ENCODE measurements at places on chromosomes 7 and 10.
A peak's percentile ranks its signal among the peaks of the same experiment; 100 is the strongest.

DNA sequence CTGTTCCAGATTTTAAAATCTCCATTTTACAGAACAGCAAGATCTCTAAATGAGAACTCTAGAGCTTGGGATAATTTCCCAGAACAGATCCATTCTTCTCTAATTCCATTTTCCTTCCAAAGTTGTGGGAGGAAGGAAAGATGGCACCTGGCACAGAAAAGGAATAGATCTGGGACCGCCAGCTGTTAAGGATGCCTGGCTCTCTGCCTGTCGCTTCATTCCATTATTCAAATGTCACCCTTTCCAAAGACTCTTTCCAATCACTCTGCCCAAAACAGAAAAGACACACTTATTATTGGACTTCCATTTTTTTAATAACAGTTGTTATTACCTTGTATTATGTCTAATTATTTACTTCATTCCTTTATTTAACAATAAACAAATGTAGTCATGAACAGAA lies 751 bp upstream of the OR9A2 start:
- DNase-seq = no peak

DNA sequence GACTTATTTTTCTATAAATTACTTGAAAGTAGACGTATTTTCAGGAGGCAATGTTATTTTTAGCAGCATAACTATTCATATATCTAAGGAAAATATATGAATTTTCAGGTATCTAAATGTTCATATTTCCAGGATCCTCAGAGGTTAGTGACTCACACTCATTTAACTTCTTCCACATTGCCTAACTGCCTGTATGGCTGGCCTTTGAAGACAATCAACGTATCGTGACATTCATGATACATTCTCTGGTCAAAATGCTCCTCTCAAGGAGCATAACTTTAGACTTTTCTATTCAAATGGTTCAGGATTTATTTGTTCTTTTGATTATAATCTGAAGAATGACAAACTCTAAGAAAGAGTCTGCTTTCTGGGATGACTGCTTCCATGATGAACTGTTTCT lies 89.3 kb downstream of the SEMA3C start:
- no peak for DNase-seq

GRCh38 chr7:129401228-129401966 lies 32.8 kb upstream of the STRIP2 start:
- DNase-seq = no peak

- DNase-seq = no peak
Observed at GRCh38 chr10:44419790-44420549, 35.1 kb upstream of the CXCL12 start.

DNA sequence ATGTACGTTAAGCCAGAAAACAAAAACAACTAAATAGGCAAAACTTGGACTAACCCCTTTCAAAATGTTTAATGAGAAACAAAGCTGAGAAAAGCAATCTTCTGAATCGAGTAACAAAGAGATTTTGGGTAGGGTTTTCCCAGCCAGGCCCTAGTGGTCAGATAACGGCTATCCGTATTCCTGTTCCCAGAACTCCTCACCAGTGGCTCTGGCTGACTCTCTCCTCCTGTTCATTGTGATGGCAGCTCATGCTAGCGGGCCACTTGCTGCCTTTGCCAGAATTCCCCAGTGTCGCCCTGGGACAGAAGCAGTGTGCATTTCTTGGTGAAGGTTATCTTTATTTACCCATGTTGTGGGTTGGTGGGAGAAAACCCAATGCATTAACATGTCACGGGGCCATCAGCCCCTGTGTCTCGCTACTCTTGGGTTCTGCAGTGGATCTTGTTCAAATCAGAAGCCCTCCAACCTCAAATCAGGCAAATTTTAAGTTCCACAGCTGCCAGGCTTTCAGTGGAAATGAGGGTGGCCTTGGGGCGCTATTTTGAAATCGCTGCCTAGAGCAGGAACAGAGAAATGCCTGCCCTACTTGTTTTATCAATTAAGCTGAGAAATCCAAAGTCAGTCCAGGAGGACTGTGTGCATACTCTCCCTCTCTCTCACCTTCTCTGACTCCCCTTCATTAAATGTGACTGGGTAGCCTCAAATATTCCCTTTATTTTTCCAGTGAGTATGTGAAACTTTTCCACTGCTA lies 164.5 kb upstream of the NPVF start:
- no peak for DNase-seq

GRCh38 chr7:32026083-32026425 lies 44.2 kb downstream of the PDE1C start:
- no peak for DNase-seq

- DNase-seq = no peak
Observed at GRCh38 chr7:149598721-149599308, 101.2 kb upstream of the ZNF746 start.

GRCh38 chr10:6593241-6593671 lies 13.2 kb upstream of the PRKCQ start:
- DNase-seq = no peak

DNA sequence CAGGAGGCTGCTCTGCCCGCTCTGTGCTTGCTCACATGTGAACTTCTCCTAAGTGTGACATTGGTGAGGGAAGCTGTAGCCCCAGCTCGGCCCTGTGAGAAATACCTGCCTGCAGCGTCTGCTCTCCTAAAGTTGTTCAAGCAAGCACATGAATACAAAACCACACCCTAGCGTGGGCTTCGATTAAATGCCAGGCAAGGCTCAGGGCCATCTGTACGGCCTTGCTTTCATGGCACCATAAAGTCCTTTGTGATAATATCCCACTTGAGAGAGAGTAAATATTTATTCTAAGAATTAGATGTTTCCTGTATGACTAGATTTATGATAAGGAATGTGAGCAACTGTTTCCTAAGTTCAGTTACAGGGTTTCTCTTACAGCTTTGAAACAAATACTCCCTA lies 262.8 kb upstream of the KLF14 start:
- no peak for DNase-seq

DNA sequence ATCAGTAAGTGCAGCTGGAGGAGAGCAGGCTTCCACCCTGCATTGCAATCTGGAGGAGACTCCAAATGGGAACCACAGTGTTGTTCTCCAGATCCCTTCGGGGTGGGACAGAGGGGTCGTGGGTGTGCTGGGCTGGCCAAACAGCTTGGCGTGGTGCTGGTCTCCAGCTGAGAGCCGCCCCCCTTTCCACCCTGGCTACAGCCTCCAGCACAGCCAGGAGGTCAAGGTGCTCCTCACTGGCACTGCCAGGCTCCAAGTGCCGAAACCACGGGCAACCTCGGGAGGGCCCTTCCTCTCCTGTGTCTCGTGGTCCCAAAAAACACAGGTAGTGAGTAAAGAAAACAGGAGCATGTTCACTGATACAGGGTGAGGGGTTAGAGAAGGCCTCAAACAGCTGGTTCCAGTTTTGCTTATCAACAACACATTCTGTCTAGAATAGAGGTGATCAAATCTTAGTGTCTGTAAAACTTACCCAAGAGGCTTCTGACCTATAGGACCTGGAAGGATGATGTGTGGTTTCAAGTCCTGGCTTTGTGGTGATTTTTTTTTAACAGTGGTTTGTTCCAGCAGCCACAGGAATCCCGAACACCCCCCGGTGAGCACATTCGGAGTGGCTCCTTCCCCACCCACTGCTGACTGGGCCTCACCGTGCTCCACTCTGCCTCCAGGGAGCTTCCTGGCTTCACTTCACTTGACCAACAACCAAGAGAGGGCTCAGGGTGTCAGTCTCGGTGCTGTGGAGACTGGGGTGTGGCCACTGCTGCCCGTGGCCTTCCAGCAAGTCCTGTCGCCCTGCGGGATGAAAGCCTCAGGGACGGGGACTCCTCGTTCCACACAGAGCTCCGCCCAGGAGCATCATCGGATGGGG lies 31.2 kb upstream of the EN2 start:
- DNase-seq = no peak

DNA sequence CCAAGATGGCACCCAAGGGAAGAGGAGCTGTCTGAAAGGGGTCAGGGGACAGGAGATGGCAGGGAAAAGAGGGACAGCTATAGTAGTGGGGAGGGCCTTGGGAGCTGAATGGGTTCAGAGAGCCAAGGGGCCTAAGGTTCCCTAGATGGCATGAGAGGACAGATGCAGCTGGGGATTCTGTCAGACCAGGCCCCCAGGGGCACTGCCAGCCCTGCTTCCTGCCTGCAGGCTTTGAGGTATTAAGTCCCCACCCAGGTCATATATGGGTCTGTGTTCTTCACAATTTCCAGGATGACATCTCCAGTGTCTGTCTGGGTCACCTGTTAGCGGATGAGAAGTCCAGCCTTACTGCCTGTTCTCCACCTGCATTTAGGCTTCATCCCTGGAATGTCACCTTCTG lies 56.7 kb downstream of the NEURL1 start:
- DNase-seq = no peak

DNA sequence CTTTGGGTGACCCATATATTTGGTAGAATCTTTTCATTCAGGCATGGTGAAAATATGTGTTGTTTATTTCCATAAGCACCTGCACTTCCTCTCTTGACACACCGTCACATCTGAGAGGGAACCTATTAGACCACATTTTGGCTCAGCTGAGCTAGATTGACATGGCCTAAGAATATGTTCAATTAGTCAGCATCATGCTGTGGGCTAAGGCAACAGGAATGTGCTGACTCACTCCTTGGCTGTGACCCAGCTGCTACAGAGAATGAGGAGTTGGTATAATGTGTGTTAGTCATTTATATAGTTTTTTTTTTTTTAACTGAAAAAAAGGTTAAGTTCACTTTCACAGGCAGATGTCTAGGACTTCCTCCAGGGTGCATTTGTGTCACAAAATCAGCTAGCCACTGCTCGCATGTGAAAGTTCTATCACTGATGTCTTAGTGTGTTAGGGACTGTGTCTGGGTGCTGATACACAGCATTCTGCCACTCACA lies 180.6 kb downstream of the SEMA3E start:
- no peak for DNase-seq

DNA sequence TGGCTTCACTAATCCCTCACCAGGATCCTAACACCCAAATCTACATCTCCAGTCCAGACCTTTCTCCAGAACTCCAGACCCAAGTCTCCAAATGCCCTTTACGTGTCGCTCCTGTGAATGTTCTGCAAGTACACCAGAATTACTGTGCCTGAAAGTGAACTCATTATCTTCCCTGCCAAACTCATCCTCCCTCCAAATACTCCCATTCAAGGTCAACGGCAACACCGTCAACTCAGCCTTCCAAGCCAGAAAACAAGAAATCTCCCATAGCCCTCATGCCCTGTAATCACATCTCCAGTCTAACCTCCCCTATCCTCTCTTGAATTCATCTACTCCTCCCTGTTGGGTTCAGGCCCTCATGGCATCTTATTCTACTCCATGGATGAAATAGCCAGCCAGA lies 12.3 kb downstream of the CREB3L2 start:
- no peak for DNase-seq

GRCh38 chr7:130268463-130269317 lies 2.0 kb downstream of the CPA2 start:
- no peak for DNase-seq

GRCh38 chr7:5481241-5482019 lies 57.8 kb upstream of the TNRC18 start:
- no peak for DNase-seq

- DNase-seq = no peak
Observed at GRCh38 chr10:104084482-104085142, 1.1 kb downstream of the COL17A1 start.

GRCh38 chr10:120548210-120548609 lies 91.2 kb downstream of the PLPP4 start:
- no peak for DNase-seq

GRCh38 chr10:79063661-79064492 lies 4.9 kb upstream of the ZMIZ1 start:
- no peak for DNase-seq

DNA sequence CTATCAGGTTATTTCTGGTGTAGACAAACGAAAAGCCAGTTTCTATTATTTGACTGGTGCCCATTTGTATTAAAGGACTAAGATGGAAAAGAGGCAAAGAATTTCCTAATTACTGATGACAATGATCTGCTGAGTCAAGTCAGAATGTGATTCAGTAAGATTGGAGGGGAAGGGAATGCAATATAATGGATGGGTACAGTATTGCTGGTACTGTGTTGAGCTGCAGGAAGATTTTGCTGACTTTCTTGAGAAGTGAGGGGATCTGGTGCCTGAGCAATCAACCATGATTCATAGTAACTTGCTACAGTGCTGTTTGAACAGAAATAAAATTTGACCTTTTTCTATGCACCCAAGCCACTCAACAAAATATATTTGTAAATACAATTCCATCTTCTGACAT lies 139.1 kb upstream of the RHEB start:
- no peak for DNase-seq

DNA sequence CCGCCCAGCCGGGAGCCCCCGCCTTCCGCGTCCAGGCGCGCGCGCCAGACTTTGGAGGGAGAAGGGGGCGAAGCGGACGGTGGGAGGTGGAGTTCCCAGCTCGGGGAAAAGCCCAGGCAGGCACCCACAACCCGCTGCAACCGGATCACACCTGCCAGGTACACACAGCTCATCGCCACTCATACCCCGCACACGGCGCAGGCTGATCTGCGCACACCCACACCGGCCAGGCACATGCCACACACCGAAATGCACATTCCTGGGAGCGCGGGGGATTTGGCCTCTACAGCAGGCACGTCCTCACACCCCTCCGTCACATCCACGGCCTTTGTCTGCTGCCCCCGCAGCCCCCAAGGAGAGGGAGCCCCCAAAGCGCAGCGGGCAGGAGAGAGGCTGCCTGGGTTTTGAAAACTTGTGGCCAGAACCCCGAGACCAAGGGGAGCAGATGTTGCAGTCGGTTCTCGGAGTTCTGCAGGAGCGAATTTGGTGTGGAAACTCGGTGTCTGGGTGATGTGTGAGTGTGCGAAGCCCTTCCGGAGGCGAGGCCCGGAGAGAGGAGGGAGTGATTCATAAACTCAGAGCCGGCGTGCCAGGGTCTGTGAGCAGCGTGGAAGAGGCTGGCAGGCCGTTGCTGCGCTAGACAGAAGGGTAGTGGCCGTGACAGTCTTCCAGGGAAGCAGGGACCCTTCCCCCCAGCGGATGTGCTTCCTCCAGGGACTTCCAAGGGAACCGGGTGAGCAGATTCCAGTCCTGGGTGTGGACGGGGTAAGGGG lies 734 bp downstream of the CHST3 start:
- peak; percentile 7 for DNase-seq

DNA sequence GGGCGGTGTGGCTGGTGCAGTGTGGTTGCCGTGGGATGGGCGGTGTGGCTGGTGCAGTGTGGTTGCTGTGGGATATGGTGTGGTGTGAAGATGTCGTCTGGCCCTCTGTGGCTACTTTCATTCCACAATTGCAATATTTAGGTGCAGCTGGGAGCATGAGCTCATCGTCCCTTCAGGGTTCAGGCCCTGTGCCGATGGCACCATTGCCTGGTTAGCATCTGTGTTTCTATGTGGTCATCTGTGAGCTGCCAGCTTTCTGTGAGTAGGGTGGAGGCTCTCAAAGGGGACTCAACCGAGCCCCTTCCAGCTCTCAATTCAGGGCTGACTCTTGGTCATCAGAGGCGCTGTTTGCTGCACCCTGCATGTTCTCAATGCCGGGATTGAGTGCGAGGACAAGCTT lies 3.6 kb downstream of the ADGRA1 start:
- no peak for DNase-seq

GRCh38 chr7:31075086-31075405 lies 22.9 kb downstream of the ADCYAP1R1 start:
- no peak for DNase-seq

GRCh38 chr7:101121991-101122932 lies 4.6 kb upstream of the SERPINE1 start:
- DNase-seq = no peak

GRCh38 chr10:79180414-79181221 lies 111.9 kb downstream of the ZMIZ1 start:
- DNase-seq = no peak

Data from CD8-positive, alpha-beta T cell (primary cell).